Omental fat pad (tissue), 4 donors: ENCODE measurements at places on chromosomes 16 and 17. TPM values are rescaled to one million over a fixed set of nuclear protein-coding genes. Genes with fewer than 3 reads are reported as not detected.

GRCh38 chr17:4833941-4834680 is 971 bp downstream of the MINK1 start:
- DNase-seq, result no peak

DNA sequence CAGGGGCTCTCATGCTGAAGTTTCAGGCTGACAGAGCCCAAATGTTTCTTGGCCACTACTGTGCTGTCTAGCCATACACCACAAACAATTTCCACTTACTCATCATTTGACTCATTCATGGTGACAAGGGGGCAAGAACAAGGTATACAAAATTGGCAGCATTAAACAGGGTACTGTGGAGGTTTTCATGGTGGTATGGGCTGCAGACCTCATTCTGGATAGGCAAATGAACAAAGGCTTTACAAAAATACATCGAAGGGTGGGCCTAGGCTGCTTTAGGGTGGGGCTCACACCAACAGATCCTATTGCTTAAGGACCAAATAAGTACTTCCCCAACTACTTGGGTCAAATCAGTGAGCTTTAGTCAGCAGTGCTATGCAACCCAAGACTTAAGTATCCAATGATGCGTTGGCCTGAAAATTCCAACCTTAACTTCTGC is 53.0 kb downstream of the N4BP1 start:
- DNase-seq, result no peak

GRCh38 chr16:49748322-49748721 is 107.6 kb downstream of the ZNF423 start:
- DNase-seq, result peak; percentile 63

- DNase-seq, result no peak
These were observed 9.5 kb upstream of the MRPL12 start for GRCh38 chr17:81693509-81694210.

DNA sequence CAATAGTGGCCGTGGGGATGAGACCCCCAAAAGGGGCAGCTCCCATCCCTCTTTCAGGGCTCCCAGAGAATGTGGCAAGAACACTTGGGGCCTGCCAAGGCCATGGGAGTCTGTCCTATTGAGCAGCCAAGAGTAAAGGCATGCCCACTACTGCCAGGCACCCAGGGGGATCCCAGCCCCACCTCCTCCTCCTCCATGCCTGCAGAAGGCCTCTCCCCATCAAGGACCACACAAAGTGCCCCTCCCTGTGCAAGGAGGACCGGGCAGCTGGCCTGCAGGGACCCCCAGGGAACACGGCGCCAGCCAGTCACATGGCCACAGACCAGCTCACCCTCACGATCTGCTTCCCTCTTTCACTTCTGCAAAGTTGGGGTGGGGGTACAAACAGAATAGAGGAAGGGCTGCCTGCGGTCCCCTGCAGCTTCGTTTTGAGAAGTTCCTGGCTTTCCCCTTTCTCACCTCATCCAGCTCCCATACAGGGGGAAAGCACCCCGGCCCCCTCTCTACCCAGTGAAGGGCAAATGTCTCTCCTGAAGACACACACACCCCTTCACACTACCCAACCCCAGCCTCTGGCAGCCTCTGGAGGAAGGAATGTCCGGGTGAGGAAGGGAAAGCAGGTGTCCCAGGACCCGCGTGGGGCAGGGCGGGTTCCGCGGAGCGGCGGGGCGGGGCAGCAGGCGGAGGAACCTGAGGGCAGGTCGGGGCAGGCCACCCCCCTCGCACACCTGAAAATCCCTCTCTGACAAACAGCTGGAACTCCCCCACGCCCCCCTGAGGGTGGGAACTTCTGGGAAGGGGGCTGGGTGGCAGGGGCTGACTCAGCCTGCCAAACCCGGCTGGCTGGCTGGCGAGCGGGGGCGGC is 2.0 kb downstream of the PPP1R9B start:
- peak; percentile 65 for DNase-seq

- no peak for DNase-seq
These were observed 3.8 kb upstream of the ICAM2 start for GRCh38 chr17:64024215-64024654.

DNA sequence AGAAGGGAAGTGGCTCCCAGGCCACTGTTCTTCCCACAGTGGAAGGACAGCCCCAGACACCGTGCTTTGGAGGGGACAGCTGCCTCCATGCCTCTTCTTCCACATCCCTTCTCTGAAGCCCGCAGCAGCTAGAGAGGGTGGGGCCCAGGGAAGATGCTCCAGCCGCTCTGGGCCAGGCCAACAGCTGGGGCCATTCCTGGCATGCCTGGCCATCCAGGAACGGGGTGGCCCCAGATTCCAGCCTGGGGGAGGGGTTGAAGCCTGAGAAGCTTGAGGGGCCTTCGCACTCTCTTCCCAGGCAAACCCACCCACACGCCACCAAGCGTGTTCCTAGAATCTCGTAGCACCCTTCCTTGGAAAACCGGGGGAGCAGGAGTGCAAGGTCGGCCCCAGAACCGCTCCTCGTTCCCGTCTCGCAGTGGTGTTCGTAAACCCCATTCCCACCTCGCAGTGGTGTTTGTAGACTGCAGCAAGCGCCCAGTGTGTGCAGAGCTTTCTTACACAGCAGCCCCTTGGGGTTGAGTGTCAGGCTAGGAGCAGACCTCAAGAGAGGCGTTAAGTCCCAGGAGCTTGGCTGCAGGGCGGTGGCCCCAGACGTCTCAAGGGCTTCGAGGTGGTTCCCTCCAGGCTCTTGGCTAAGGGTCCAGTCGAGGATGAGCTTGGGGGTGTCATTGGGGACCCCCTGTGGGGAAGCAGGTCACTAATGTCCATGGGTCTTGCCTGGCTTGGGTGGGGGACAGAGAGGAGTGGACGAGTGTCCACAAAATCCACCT is 2.7 kb downstream of the CDH15 start:
- DNase-seq, result no peak

- DNase-seq, result no peak
These were observed 12.8 kb downstream of the GNPTG start for GRCh38 chr16:1364510-1364909.

The VMO1 gene
- total RNA-seq, result 2.1 TPM

The SEPTIN12 gene
- not detected for total RNA-seq

The RAMP2 gene
- 53.6 TPM for total RNA-seq
